ENCODE measurements at places on chromosomes 3 and 15.

- DNase-seq = no peak
Measured at GRCh38 chr3:75224412-75224811, 439.7 kb upstream of the FRG2C start.

- no peak for DNase-seq
Measured at GRCh38 chr15:51818150-51818549, 11.3 kb upstream of the TMOD3 start.

DNA sequence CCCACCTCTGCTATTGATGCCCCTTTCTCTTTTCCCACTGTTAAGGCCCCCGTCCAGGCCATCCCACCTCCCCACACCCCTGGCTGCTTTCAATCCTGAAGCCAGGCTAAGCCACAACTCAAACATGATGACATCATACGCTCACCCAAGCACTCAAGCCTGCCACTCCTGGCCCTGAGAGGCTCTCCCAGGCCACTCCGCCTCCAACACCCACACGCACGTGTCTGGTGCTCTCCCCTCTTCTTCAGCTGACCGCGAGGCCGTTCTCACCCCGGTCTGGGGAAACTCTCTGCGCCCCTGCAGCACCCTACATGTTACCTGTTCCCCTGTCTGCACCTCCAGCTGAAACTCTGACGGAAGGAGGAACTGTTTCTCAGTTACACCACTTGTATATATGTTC lies 6.2 kb downstream of the ZXDC start:
- DNase-seq = no peak

GRCh38 chr15:57150066-57150865 lies 226.0 kb upstream of the CGNL1 start:
- DNase-seq = no peak

DNA sequence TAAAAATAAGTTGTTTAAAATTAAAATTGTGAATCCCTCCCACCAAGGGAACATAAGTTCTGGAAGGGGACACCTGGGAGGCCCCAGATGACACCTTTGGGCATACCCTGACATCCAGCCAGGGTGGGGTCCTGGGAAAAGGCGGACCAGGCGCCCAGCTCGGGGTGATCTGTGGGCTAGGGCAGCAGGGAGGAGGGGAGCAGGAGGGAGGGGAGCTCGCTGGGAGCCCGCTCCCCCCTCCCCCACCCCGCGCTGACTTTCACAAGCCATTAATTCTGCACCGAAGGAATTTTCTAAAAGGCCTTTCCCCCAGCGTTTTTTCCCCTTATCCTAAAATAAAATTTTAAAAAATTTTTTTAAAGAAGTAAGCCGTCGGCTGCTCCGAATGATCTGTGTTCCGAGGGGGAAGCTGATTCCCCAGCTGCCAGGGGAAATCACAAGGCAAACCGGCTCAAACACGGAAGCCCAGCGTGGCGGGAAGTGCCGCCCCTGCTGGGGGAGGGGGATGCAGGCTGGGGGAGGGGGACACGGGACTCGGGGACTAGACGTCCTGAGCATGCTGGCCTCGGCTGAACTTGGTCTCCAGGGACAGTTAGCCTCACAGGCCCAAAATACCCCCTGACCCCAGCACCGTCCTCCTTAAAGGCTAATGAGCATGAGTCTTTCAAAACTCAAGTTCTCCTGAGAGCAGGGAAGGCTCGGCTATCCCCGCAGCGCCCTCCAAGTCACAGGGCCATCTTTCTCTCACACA lies 13.9 kb downstream of the PLXND1 start:
- no peak for DNase-seq

DNA sequence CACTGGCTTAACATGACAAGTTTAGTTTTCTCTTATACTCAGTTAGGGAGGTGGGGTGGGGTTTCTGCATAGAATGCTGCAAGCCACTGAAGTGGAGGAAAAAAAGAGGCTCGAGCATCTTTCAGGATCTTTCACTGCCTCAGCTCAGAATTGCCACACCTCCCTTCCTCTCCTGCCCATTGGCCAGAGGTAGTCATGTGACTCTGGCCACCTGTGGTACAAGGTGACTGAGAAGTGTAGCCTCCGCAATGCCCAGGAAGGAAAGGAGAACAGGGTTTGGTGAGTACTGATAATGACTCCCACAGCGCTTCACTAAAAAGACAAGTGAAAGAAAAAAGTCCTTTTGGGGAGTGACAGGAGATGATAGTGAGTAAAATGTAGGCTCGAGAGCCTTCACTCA lies 124.3 kb upstream of the TRIM42 start:
- DNase-seq = no peak

- no peak for DNase-seq
Measured at GRCh38 chr15:72873379-72874233, 90.0 kb upstream of the ADPGK start.

GRCh38 chr3:21654241-21654640 lies 96.8 kb downstream of the ZNF385D start:
- no peak for DNase-seq

DNA sequence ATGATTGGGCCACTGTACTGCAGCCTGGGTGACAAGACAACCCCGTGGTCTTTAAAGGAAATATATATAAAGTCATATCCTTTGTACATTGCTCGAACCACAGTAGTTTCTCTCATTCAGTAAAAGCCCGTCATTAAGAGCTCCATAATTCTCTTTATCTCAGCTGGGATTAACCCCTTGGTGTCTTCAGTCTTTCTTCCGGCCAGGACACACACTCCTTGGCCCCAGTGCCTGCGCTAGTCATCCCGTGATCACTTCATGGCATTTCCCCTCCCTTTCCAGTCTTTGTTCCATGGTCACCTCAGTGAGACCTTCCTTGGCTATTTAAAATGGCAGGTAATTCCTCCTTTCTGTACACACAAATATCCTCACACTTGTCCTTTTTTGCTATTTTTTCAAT lies 3.3 kb downstream of the RPL35A start:
- DNase-seq = no peak

DNA sequence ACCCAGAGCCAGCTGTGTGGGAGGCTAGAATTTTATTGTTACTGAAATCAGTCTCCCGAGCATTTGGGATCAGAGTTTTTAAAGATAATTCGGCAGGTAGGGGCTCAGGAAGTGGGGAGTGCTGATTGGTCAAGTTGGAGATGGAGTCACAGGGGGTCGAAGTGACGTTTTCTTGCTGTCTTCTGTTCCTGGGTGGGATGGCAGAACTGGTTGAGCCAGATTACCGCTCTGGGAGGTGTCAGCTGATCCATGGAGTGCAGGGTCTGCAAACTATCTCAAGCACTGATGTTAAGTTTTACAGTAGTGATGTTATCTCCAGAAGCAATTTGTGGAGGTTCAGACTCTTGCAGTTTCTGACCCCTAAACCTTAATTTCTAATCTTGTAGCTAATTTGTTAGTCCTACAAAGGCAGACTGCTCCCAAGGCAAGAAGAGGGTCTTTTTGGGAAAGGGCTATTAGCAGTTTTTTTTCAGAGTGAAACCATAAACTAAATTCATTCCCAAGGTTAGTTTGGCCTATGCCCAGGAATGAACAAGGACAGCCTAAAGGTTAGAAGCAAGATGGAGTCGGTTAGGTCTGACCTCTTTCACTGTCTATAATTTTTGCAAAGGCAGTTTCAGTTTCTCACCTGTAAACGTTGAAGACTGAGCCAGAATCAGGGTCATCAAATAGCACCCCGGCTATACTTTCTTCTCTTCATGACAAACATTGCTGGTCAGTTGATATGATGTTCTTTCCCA lies 28.2 kb downstream of the FLNB start:
- DNase-seq = no peak

DNA sequence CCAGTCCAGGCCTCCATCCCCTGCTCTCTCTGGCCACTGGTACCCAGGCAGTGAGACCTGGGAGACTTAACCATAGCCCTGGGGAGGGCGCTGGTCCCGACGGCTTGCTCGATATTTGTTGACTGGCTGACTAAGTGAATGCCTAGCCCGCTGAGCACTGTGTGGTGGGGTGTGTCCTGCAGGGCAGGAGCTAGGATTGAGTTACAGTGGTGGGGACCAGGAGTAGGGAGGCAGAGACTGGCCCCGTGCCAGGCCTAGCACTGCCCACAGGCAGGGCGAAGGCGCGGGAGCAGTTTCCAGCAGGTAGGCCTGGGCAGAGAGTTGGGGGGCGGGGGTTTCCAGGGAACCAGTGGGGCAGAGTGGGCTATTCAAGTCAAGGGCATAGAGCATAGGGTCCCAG lies at the start of gene VILL:
Gene VILL, plus strand, starts transcription at position 260 of the 400 bp plus-strand sequence. CDS start 2,887 bp downstream, outside the sequence.
- DNase-seq = no peak

- no peak for DNase-seq
Measured at GRCh38 chr3:45688194-45688881, 858 bp upstream of the SACM1L start.

- no peak for DNase-seq
Measured at GRCh38 chr3:187957165-187957581, 196.8 kb upstream of the LPP start.

DNA sequence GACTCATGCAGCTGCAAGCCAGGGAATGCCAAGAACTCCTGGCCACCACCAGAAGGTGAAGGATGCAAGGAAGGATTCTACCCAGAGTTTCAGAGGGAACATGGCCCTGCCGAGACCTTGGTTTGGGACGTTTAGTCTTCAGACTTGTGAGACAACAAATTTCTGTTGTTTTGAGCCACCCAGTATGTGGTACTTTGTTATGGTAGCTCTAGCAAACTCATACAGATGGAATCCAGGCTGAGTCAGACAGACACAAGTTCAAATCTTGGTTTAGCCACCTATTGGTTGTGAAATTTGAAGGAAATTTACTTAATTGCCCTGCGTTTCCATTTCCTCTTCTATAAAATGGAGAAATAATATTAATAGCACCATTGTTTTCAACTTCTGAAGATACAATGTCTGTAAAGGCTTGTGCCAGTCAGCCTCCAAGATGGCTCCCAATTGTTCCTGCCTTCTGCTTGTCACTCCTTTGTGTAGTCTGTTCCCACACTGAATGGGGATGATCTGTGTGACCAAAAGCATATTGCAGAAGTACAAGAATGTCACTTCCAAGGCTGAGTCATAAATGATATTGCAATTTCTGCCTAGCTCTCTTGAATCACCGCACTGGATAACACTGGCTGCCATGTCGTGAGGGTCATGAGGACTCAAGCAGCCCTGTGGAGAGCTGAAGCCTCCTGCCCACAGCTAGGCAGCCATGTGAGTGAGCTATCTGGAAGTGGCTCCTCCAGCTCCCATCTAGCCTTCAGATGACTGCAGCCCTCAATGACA lies 223.5 kb upstream of the PROK2 start:
- DNase-seq = no peak

DNA sequence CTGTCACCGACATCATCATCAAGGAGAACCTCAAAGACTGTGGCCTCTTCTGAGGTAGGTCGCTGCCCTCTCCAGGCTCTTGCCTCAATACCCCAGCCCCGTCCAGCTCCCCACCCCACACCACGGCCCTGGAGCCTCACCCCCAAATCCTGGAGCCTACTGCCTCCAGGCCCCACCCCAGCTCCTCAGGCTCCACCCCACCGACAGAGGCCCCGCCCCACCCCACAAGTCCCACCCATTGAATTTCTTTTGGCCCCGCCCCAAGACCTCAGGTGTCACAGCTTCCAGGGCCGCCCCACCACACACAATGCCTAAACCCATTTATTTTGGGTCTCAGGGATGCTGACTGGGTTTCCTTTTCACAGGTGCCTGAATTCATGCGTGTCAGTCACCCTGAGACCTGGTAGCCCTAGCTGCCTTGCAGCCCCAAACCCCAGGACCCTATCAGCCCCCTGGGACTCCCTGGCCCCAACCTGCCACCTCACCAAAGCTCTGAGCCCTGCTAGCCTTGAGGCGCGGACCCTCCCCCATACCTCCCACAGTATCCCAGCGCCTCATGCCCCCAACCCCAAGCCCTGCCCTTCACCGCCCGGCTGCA lies 3.6 kb downstream of the GNAT1 start:
- no peak for DNase-seq

DNA sequence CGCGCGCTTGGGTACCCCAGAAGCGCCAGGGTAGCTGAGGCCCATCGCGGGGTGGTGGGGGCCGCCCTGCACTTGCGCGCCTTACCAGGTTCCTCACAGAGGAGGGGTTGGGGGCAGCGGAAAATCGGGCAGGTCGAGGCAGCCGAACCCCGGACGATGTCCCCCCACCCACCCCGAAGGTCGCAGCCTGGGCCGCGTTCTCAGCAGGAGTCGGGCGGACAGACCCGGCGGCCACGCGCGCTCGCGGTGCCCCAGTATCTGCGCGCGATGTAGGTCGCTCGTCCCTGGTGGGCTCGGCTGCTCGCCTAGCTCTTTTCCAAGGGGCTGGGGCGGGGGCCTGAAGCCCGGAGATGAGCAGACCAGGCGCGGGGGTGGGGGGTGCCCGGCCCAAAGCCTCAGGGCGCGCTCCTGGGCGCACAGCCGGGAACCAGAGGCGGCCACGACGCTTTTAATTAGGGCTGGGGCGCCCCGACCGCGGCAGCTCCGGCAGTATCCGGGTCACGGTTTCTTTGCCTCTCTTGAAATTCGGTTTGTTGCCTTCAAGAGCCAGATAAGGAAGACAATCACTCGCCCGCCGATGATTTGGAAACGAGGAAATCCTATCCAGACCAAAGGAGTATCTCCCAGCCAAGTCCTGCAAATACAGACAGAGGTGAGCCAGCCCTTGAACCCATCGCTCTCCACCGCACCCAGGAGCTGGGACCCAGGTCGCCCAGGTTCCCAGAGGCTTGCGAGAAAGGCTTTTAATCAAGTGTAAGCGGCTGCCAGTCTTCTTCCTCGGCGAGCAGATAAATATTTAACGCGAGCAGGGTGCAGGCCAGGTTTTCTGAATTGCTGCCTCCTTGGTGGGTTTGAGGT lies 4.6 kb downstream of the SKOR1 start:
- no peak for DNase-seq

DNA sequence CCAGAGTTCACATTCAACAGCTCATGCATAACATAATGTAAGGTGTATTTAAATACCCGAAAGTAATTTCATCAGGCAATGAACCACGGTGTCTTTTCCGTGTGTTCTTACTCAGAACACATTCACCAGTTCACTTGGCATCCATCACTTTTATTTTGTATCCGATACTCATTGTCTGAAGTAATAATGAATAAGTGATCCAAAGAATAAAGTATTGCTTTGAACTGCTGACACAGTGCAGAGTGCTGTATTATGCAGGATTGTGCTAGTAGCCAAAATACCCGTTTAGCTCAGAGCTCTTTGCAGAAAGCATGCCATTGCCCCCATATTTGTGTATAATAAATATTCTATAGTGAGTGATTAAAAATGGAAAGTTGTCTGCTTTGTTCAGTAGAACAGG lies 460.9 kb upstream of the KCNMB2 start:
- DNase-seq = no peak

GRCh38 chr15:67142767-67143100 lies 77.3 kb downstream of the SMAD3 start:
- DNase-seq = no peak

- no peak for DNase-seq
Measured at GRCh38 chr3:145251311-145251710, 909.7 kb downstream of the PLOD2 start.

DNA sequence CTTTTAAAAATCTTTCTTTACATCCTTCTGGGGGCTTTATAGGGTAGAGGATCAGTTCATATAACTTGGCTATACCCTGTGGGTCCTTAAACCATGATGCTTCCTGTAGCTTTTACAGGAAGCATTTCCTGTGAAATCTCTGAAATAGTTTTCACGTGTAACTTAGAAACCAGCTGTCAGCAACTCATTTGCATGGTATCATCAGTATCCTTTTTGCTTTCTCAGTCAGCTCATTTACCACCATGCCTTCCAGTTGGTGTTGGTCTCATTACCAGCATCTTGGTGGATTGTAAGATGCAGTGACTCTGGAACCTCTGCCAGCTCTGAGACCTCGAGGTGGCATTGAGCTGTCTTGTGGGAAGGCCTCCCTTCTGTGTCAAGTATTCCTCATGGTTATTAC lies 96.7 kb upstream of the MYZAP start:
- no peak for DNase-seq
